Left renal cortex interstitium (tissue), 4 donors: ENCODE measurements at places on chromosomes 6 and 20.

GRCh38 chr20:36819659-36820058 lies 46.1 kb upstream of the DSN1 start:
- DNase-seq: no peak

DNA sequence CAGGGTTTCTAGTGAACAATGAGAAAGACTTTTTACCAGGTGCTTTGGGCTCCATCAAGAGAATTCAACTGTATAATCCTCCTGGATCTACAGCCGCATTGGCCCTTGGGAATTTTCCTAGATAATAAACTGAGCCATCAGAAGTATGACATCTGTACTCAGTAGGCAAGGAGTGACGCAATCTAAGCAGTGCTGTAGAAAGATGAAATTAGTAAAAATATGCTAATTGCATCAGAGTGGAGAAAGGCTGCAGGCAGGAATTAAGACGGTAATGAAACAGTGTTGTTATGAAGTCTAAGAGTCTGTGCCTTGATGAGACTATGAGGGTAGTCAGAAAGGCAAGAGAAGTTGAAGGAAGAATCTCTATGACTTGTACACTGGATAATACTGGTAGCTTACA lies 507.9 kb upstream of the SOX4 start:
- DNase-seq: no peak

DNA sequence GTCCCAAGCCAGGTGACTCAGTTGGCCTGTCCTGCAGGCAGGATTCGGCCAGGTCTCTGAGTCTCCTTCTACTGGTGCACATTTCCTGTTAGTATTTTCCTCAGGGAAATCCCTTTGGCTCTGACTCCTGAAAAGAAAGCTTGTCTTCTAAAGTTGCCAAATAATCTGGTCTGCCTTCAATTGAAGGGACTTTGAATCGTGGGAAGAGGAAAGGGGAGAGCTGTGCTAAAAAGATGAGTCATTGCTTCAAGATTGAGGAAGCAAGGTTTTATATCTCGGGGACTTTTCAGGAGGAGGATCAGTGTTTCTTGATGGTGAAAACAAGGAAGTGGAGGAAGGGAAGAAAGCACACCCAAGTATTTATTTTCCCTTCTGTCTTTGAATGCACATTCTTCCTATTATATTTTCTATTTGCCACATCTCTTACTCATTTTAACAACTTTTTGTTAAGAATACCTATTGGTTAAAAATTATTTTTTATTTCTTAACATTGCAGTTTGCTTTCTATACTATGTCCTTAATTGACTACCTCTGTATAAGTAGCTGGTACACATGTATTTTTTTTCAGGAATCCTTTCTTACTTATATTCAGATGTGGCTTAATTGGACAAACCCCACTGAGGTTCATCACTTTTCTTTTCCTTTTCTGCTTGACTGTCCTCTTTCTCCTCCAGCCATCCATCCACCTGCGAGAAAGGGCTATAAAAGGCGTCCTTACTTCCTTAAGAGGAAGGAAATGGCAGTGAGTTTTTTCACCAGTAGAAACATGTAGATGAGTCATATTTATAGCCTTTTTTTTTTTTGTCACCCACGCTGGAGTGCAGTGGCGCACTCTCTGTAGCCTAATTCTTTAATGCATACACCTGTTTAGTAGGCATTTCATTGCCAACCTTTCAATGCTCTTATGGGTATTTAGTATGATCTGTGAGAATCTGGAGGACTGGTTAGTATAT lies 15.0 kb upstream of the IFNGR1 start:
- DNase-seq: no peak

DNA sequence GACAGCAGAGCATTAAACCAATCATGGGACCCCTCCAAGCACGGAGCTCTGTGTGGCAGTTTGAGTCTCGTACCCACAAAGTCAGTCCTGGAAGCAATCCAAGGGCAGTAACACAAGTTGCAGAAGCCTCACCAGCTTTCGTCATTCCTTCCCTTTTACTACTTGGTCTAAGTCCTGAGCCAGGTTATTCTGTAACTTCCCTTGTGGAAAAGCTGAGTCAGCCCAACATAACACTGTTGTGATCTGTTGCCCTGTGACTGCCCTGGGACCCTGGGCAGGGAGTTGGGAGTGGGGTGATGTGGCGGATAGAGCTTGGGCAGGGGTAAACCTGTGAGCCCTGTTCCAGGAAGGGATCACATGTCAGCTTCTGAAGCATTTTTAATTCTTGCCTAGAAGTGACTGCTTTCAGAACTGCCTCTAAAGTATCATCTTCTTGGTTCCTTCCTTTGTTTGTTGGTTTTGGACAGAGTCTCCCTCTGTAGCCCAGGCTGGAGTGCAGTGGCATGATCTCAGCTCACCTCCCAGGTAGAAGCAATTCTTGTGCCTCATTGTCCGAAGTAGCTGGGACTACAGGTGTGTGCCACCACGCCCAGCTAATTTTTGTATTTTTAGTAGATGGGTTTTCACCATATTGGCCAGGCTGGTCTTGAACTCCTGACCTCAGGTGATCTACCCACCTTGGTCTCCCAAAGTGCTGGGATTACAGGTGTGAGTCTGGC lies 183.7 kb upstream of the JAG1 start:
- DNase-seq: peak; percentile 13
